ENCODE measurements at places on chromosomes 2 and 18.
A peak's percentile ranks its signal among the peaks of the same experiment; 100 is the strongest.

- no peak for DNase-seq
These were observed 32.6 kb upstream of the INSIG2 start for GRCh38 chr2:118055512-118056164.

DNA sequence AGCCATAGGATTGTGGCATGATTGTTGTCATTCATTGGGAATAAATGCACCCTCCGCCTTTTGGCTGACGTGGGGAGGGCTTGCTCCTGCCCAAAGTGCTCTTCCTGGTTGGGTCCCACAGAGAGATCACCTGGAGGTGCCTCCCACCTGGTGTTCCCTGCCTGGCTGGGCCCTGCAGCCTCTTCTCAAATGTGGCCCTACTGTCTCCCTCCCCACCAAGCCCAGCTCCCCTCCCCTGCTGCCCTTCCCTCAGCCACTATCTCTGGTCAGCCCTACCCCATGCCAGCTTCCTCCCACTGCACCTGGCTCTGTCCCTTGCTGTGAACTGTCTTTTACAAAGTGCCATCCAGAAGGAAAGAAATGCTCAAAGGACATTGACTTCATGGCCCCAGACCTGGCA lies 173.4 kb downstream of the GLI2 start:
- no peak for DNase-seq

DNA sequence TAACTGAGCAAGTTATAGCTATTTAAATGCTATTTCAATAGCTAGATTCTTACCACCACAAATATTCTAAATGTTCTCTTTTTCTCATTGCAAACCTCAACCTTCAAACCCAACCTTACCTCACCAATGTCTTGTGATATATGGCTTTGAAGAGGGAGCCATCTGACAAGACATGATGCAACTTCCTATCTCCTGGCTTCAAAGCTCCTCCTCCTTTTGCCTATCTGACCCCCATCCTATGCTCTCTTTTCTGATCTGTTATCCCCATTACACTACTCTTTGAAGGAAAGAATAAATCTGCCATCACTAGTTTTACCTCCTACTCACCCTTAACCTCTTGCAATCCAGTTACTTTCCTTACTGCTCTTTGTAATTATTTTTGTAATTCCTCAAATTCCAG lies 235.6 kb upstream of the ZSWIM2 start:
- no peak for DNase-seq

GRCh38 chr2:175585496-175585895 lies 404.0 kb upstream of the ATP5MC3 start:
- no peak for DNase-seq

GRCh38 chr18:39039813-39040212 lies 1474.2 kb upstream of the CELF4 start:
- no peak for DNase-seq

GRCh38 chr2:233775414-233775813 lies 2.7 kb upstream of the MROH2A start:
- DNase-seq = no peak

DNA sequence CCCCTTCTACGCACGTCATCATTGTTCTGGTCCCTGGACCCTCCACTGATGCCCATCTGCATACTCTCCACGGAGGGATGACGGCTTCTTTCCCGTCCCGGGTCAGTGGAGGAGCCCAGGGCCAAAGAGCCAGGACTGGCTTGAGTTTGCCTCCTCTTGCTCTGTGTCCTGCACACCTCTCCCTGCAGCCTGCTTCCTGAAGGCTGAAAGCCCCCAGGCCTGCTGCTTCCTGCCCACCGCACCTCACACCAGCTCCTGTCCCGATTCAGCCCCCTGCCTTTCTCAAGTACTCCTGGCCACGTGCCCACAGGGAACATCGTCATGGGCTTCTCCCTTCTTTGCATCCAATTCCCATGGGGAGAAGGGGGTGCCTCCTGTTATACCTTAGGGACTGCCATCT lies 7.1 kb downstream of the ADCY3 start:
- no peak for DNase-seq

DNA sequence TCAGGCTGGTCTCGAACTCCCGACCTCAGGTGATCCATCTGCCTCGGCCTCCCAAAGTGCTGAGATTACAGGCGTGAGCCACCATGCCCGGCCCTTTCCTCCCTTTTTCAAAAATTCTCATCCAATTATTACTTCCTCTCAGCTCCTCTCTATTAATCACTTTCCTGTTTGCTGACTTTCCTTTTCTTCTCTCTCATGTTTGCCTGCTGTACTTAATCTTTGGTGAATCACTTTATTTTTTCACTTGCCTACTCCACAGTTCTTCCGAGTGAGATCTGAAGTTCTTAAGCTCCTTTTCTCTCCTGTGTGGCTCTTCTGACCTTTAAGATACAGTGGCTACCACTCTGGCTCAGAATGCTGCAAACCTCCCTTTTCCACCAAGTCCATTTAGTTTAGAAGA lies 126.3 kb upstream of the SERTAD2 start:
- DNase-seq = no peak

- no peak for DNase-seq
These were observed 50.4 kb downstream of the EML6 start for GRCh38 chr2:54773838-54774237.

DNA sequence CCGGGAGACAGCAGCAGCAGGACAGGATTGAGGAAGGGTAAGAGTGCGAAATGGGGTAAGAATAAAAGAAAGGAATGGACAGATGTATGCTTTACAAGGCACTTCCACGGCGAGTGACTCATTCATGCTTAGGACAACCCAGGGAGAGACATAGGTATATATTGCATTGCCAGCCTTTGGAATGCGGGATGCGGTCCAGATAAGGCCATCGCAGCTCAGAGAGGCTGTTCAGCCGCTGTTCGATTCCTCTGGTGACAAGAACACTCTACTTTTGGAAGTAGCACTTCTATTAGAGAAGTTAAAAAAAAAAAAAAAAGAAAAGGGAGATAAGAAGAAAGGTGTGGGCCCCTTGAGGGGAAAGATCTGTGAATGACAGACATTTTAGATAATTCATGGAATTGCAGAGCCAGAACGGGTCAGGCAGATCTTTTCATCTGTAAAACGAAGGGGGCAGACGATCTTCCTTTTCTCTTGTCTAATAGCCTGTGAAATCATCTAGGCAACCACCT lies 819 bp upstream of the NCOA1 start:
- no peak for DNase-seq

DNA sequence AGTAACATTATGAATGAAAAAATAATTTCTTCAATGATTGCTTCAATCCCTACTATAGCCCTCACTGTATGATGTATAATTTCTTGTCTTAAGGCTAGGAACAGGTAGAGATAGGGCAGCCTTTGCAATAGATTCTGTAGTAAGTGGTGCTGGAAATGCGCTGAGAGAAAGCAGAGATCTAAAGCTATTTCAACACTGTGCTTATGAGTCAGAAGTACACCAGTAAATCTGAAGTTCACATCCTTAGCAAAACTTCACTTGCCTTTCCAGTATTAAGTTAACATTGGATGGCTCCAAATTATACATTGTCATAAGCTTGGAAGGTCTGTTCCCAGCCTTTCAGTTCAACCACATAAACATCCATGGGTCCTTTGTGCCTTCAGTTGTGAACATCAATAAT lies 178.2 kb upstream of the EPHA4 start:
- no peak for DNase-seq

DNA sequence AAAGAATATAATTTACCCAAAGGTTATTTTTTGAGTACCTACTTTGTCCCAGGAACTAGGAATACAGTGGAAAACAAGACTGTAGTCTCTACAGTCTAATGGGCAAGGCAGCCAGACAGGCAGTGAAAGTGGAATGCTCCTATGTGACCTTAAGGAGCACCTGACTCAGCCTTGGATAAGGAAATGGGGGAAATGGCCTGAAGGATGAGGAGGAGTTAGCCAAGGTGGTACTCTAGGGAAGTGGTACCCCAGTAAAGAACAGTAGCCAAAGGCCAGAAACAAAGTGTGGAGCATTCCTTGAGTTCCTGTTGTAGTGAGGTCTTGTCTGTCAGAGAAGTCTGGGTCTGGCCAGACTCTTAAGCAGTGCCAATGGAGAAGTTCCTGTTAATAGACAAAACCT lies 6.0 kb downstream of the ZNF397 start:
- DNase-seq = no peak

DNA sequence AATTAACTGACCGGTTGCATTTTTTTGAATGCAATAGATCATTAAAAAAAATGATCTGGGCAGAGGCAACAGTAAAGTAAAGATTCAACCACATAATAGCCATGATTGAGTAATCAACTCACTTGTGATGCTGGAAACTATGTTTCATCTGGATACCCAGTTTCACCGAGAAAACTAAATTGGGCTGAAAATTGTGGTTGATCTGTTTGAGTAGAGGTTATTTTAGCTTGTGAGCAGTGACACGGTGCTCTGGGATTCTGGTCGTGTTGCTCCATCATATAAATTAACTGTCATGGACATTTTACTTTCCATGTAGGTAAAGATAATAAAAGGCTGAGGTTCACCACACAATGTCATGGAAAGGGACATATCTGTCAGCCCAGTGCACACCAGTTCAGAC lies 58.7 kb downstream of the CD226 start:
- DNase-seq = no peak

- no peak for DNase-seq
These were observed at the start of gene TNS1 for GRCh38 chr2:218002845-218003180. TNS1 (minus strand) TSS chr2:218002995; CDS start chr2:218002872, 123 bp downstream.

- peak; percentile 63 for DNase-seq
These were observed 455 bp upstream of the TLK1 start for GRCh38 chr2:171160956-171161740.

DNA sequence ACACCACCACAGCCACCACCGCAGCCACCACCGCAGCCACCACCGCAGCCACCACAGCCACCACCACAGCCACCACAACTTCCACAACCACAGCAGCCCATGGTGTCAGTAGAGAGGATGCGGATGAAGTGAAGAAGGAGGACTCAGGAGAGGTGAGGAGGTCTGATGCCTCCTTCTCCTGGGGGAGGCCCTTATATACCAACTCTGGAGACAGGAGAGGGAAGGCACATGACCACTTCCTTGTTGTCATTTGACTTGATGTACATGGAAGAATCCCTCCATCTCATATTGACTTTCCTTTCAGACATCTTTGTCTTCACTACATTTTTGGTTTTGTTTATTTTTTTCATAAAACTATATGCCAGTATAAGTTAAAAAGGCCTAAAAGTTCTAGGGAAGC lies at the start of gene SCYGR3:
Gene SCYGR3, minus strand, starts transcription at position 101 of the 400 bp plus-strand sequence. Its CDS starts 0 bp downstream, at position 101.
- DNase-seq = no peak

DNA sequence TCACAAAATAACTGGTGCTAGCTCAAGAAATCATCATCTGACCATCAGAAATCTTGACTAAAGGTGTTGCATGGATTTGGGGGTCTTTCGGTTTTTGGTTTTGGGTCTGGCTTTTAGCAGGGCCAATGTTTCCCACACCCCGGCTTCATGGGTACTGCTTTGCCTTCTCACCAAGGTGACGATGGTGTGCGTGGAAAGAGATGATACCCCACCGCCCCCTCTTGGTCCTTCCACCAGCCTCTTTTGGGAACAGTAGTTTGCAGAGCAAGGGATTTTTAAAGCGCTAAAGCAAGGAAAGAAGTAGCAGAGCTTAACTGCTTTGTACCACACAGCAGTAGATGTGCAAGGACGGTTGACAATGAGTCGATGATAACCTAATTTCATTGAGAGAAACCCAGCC lies 42.3 kb downstream of the BOLA3 start:
- no peak for DNase-seq

DNA sequence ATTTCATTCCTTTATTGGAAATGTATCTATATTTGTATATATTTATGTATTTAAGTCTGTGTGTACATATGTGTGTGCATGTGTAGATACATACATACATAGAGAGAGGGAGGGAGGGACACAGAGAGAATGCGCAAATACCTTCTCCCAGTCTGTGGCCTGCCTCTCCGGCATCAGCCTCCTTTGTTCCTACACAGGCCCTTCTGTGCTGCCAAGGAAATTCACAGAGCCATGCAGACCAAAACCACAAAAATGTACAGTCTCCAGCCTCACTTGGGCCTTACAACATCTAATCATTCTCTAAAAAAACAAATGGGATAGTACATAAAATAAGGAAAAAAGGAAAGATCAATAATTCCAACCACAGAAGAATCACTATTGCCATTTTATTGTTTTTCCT lies 8.8 kb upstream of the CRACDL start:
- no peak for DNase-seq

DNA sequence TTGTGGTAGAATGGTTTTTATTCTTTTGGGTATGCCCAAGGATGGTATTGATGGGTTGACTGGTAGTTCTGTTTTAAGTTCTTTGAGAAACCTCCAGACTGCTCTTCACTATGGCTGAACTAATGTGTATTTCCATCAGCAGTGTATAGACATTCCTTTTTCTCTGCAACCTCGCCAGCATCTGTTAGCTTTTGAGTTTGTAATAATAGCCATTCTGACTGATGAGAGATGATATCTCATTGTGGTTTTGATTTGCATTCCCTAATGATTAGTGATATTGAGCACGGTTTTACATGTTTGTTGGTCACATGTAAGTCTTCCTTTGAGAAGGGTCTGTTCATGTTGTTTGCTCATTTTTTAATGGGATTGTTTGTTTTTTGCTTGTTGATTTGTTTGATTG lies 1348.7 kb upstream of the NXPH2 start:
- no peak for DNase-seq

DNA sequence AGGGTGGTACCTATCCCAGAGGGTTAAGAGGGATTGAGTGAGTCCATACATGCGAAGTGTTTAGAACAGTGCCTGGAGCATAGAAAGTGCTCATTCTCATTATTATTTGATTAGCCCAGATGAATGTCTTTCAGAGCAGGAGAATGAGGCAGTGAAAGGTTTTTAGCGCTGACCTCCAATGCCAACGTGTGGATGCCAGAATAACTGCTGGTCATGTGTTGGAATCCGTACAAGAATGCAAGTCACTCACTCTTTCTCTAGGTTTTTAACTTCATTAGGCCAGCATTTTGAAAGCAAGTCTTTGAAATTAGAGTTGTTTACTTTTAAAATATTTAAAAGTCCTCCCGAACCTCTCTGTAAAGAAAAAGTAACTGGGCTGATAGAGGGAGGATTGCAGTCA lies 374.2 kb downstream of the EN1 start:
- no peak for DNase-seq

DNA sequence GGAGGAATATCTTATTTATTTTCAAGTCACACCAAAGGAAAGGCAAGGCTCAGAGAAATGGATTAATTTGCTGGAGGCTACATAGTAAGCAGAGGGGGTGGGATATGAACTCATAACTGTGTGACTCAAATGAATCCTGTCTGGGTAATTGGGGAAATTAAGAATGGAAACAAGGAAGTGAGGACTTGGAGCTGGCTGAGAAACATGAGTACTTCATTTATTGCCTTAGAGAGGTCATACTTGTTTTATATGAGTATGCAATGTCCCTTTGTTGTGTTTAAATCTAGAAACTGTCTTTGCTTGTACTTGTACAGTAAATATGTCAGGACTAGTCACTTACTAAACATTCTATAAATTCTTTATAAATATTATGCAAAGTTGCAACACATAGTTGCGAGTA lies 2166.7 kb upstream of the PIK3C3 start:
- no peak for DNase-seq
